ENCODE measurements at places on chromosomes 16 and 17.

DNA sequence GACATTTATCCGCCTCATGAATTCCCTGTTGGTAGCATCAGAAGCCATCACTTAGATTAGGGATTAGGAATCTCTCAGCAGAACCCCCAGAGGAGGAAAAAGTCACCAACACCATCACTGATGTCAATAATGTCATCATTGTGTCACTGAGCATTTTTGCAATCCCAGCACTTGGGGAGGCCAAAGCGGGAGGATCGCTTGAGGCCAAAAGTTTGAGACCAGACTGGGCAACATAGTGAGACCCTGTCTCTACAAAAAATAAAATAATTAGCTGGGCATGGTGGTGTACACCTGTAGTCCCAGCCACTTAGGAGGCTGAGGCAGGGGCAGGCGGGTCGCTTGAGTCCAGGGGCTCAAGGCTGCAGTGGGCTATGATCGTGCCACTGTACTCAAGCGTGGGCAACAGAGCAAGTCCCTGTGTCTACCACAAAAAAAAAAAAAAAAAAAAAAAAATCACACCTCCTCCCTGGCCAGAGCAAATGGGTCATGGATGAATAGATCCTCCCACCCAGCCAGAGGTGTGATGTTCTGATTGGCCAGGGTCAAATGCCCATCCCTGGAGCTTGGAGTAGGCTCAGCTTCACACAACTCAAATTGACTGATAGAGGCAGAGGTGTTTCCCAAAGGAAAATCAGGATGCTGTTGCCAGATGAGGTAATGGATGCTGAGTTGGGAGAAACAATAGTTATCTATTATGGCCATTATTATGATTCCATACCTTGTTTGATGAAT, 31.6 kb downstream of the VWA3A start:
- DNase-seq: no peak

- no peak for DNase-seq
These were observed 234.7 kb upstream of the GSE1 start for GRCh38 chr16:85378145-85379040.

- DNase-seq: no peak
These were observed 374.6 kb upstream of the HSBP1 start for GRCh38 chr16:83433201-83433600.

DNA sequence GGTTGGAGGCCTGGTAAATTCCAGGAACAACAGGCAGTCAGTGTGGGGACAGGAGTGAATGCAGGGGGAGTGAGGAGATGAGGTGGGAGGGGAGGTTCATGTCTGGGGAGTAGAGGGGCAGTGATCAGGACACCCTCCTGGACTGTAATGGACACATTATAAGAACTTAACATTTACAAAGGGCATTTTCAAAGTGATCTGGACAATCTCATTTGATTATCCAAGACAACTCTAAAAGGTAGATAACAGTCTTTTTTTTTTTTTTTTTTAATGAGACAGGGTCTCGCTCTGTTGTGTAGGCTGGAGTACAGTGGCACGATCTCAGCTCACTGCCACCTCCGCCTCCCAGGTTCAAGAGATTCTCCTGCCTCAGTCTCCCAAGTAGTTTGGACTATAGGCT, 5.7 kb downstream of the SDK2 start:
- no peak for DNase-seq

- no peak for DNase-seq
These were observed 13.8 kb downstream of the EMP2 start for GRCh38 chr16:10566613-10567012.

DNA sequence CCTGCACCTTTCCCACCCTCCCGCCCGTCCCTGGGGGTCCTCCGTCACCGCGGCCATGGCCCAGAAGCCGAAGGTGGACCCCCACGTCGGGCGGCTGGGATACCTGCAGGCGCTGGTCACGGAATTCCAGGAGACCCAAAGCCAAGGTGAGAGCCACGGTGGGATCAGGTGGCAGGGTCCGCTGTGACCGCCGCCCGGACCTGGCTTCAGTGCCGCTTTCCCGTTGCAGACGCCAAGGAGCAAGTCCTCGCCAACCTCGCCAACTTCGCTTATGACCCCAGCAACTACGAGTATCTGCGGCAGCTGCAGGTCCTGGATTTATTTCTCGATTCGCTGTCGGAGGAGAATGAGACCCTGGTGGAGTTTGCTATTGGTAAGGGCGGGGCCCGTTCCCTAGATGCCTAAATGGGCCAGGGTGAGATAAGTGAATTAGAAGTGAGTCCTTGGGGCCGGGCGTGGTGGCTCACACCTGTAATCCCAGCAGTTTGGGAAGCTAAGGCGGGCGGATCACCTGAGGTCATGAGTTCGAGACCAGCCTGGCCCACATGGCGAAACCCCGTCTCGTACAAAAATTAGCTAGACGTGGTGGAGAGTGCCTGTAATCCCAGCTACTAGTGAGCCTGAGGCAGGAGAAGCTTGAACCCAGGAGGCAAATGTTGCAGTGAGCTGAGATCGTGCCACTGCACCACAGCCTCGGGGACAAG, 617 bp downstream of the ARMC7 start:
- DNase-seq: no peak

DNA sequence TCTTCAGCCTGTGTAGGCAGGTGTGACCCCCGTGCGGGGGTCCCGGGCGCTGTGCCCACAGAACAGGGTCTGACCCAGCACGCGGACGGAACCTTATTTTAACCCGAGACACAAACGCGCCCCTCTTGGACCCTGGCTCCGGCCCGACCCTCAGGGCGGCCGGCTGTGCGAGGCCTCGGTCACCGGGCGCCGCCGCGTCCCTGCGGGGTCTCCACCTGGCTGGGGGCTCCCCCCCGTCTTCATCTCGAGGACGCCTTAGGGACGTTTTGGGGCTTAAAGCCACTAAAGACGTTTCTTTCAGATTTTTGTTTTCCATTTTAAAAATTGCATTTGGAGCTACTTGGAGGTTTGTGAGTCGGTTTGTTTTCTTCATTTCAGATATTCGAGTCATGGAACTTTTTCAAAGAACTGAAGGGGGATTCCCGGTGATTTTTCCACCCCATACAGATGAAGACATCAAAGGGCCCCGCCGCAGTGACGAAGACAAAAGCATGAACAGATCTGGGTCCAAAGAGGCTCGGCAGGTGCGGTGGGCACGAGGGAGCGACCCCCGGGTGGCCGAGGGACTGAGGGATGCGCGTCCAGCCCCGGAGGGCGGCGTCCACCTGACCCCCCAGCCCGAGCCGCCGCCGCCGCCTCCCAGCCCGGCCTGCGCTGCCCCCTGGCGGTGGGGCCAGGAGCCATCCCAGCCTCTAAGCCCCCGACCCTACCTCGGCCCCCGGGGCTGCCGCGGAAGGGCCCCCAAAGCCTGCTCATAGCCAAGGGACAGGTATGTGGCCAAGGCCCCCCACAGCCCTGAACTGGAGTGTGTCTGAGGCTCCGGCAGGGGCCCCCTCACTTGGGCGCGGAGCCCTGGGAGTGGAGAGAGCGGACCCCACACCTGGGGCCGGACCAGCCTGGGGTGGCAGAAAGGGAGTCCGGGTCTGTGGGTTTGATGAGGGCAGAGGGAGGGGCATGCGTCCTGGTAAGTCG, 3.8 kb upstream of the CD7 start:
- no peak for DNase-seq

DNA sequence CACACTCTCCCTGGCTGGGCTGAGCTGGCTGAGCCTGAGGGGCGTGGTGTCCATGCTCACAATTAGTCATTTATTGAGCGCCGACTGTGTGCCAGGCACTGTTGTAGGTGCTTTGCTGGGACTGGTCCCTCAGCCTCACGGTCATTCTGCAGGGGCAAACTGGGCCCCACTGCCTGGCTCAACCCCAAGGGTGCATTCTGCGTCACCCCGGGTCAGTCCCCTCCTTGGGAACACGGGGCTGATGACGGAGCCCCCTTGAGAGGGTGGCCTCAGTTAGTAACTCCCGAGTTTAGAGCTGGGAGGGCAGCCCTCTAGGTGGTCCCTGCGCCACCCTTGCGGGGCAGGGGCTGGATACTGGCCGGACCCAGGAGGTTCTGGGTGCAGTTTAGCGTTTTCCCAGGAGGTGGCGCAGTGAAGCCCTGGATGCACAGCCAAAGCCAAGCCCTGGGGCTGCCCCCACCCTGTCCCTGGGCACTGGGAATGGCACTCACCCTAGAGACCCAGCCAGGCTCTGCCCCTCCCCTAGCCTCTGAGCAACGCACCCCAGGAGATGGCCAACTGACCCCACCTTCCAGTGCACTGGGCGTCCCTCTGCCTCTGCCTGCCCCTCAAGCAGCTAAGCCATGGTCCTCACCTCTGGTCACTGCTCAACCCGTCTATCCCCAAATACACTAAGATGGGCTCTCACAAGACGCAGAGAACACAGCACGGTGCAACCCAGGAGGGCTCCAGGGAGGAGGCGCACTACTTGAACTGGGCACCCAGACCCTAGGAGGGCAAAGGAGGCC, 243.2 kb upstream of the GSE1 start:
- peak; percentile 34 for DNase-seq

- no peak for DNase-seq
These were observed 231.2 kb downstream of the PRKCA start for GRCh38 chr17:66533572-66533971.

GRCh38 chr17:306116-306515, 46.5 kb downstream of the RPH3AL start:
- DNase-seq: no peak

- DNase-seq: no peak
These were observed at the start of gene KRT9 for GRCh38 chr17:41571561-41572434. Gene KRT9, minus strand, starts transcription at chr17:41572059. Its CDS starts 67 bp downstream, at chr17:41571992.

- no peak for DNase-seq
These were observed 7.7 kb upstream of the RARA start for GRCh38 chr17:40301315-40301714.

DNA sequence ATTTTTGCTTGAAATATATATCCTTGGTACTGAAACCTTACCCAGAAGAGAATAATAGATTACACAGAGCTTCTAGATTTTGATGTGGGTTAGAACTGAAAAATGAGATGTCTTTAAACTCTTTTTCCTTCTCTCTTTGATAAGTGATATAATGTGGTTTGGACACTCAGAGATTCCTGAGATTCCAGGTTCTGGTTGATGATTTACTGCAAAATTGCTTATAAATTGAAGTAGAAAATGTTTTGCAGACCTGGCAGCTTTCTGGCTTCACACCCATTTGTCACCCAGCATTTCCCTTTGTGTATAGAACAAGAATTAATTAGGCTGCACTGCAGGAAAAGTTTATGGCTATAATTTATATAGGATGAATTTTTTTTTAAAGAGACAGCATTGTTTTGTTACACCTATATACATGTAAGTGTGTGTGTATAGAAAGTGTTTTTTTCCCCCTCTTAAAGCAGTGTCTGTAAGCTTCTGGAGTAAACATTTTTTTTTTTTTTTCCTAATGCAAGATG, 23.5 kb downstream of the AATF start:
- DNase-seq: no peak

GRCh38 chr16:68310437-68310773, 341 bp downstream of the SLC7A6OS start:
- DNase-seq: no peak

DNA sequence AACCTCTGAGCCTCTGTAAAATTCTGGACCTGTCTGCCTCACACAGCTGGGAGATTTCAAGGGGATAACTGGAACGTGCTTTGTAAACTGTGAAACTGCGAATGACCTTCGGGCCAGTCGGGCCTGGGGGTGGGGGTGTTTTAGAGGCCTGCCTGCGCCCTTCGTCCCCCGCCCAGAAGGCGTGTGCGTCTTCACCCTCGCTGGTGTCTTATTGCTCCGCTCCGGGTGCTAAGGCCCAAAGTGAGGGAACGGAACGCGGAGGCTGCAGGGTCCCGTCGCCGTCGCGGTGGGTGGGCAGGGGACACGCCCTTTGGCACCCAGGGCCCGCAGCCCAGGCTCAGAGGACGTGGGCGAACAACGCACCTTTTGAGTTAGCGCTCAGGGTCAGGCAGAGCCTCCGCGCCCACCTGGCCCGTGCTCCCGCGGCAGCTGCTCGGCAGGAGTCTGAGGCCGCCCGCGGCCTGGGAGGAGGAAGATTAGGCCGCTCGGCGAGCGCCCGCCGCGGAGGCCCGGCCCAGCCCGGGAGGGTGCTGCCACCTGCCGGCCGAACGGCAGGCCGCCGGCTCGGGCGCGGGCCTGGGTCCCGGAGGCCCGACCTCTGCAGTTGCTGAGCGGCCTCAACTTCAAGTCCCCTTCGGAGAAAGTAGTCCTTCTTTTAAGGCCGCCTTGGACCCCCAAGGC, 29.7 kb downstream of the DCAKD start:
- peak; percentile 51 for DNase-seq

DNA sequence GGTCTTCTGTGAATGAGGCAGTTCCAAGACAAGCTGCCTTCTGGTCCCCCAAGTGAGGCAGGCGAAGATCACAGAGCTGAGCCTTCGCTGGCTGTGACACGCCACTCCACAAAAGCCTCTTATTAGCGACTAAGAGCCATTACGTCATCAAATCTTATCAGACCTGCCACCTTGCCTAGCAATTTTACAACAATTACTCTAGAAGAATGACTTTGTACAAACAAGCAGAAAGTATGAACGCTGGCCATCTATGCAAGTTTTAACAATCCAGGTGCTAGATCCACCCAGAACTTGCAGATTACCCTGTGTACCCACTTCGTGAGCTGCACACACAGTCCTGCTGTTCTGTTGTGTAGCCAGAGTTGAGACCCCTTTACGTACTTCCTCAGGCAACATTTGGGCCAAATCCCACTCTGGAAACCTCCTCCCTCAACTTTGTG, 3.8 kb upstream of the ICAM2 start:
- DNase-seq: no peak

DNA sequence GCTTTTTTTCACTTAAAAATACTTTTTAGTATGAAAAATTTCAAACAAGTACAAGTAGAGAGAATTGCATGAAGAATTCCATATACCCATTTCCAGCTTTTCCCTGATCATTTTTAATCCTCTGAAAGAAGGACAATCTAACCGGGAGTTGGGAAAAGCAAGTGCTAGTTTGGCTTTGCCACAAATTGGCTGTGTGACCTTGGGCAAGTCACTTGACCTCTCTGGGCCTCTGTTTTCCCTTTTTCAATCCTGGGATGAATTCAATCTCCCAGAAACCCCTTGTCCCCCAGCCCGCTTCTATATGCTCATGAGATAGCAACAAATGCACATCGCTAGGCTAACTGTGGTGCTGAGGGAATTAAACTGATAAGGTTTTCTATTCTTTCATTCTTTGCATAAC, 49.4 kb downstream of the ASIC2 start:
- no peak for DNase-seq

DNA sequence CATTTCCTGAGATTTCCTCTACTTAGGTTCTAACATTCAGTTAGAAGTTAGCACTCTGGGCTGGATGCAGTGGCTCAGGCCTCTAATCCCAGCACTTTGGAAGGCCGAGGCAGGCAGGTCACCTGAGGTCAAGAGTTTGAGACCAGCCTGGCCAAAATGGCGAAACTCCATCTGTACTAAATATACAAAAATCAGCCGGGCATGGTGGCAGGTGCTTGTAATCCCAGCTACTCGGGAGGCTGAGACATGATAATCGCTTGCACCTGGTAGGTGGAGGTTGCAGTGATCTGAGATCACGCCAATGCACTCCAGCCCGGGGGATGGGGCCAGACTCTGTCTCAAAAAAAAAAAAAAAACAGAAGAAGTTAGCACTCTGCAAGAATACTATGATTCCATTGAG, 1430.9 kb downstream of the CDH11 start:
- no peak for DNase-seq

- DNase-seq: no peak
These were observed 256.6 kb downstream of the CPPED1 start for GRCh38 chr16:12546918-12547607.

Data from activated CD4-positive, alpha-beta T cell treated with anti-CD3 and anti-CD28 coated beads, Interleukin-2, Interleukin-4, amounts not matched to agents 100 ng/mL and 50 ng/mL, durations not matched to agents 16 hours and 8 hours (primary cell).